Iris pigment epithelial cell (primary cell): ENCODE measurements at places on chromosomes 13 and 19.

GRCh38 chr19:32404933-32405430, 588 bp upstream of the DPY19L3 start:
- peak; percentile 35 for DNase-seq

DNA sequence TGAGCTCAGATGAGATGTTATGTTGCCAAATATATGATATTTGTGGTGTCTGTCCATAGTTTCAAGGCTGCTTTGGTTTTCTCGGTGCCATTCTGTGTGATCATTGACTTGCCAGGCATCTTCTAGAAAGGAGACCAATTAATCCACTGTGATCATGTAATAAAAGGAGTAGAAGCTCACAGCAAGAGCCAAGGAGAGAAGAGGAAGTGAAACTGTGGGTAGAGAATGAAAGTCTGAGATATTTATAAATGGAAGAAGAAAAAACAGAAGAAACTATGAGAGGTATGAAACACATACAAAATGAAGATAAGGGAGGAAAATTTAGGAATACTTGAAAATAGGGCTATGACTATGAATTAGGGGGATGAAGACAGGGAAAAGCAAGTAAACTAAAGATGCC, 11.1 kb upstream of the ZNF613 start:
- DNase-seq: no peak

- DNase-seq: peak; percentile 77
Measured at GRCh38 chr13:59746291-59746962, 417.3 kb downstream of the DIAPH3 start.

DNA sequence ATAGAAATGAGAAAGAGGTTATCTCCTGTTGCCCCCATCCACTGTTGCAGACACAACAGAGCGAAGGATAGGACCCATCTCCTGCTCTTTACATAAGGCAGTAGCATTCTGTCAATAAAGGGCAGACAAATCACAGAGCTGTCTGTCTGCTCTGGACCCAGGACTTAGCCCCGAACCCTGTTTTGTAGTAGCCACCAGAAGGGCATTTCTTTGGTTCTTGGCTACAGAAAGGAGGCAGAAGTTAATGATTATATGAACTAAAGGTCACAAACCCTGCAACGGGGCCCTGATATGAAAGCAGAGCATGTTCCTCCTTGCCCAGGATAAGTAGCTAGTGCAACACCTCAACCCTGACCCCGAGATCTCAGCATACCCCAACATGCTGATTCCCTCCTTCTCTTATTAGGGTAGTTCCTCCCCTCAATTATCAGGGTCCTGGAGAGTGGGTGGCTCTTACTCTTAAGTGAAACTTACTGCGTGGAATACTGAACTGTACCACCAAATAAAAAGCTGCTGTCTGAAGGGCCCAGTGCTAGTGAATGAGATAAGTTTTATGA, 680.4 kb upstream of the SPRY2 start:
- DNase-seq: no peak

DNA sequence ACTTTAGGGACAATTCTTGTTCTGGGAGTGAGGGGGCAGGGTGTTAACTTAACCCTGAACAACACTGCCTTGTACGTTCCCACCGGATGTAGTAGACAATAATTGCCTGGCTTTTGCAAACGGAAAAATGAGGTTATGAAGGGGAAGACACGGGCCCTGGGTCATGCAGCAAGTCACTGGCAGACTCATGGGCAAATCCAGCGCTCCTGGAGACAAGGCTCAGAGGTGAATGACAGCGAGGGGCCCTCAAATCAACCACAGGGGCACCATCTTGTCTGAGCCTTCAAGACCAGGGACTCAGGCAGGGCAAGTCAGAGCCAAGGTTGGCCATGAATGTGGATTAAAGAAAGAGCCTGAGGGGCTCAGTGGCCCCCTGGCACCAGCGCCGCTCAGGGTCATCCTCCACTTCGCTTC, 2.8 kb downstream of the RASA3 start:
- DNase-seq: no peak

DNA sequence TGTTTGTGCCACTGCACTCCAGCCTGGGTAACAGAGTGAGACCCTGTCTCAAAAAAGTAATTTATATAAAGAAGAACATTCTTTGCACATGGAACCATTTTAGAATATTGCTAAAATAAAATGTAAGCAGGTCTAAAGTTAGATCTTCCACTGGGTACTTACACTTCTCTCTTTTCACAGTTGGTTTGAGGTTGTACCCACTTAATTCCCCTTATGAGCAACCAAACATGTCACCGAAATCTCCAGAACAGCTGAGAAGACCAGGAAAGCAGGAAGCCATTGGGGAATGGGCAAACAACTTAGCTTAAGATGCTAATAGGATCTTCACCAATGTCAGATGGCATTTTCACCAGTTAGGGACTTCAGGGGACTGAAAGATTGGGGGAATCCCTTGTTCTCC, 18.8 kb downstream of the NLRP4 start:
- DNase-seq: no peak

GRCh38 chr19:54393381-54393780, 21.9 kb upstream of the TTYH1 start:
- DNase-seq: peak; percentile 12

GRCh38 chr13:113408562-113408961, 44.6 kb upstream of the GRTP1 start:
- no peak for DNase-seq

GRCh38 chr13:39959497-39960144, 304.2 kb downstream of the COG6 start:
- DNase-seq: peak; percentile 78

DNA sequence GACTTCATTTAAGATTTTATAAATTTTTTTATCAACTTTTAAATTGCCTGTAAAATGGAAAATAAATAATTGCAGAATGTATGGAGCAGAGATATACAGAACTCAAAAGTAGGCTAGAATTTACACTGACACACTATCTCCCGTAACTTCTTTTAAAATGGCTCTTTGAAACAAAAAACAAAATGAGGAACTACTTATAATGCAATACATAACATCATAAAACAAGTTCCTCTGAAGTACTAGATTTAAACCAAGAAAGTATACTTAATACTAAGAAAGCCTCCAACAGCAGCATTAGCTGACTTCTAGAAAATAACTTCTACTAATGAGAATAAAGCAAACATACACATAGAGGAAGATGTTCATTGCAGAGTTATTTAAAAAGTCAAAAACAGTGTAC, 17.0 kb downstream of the RBM26 start:
- no peak for DNase-seq

DNA sequence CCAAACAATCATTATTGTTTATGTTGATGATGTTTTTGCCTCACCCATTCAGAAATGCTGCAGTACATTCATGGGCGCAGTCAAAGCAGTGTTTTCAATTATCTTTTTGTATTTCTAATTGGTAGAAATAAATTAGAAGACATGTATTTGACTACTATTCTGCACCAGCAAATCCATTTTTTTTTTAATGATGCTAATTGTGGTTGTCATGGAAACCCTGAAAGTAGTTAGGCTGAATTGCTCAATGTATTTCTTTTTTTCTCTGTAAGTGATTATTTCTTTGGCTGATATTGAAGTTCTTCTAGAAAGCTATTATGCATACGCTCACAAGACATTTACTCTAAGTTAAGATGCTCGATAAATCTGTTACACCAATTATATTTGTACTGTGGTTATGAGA, 101.2 kb downstream of the RFC3 start:
- DNase-seq: no peak

- DNase-seq: no peak
Measured at GRCh38 chr13:111066544-111066943, 48.6 kb upstream of the ARHGEF7 start.

- DNase-seq: no peak
Measured at GRCh38 chr19:13038306-13039210, 43.3 kb downstream of the NFIX start.
